Stimulated activated CD8-positive, alpha-beta memory T cell treated with anti-CD3 and anti-CD28 coated beads, Interleukin-4, amount 100 ng/mL, for 48 hours (primary cell): ENCODE measurements at places on chromosomes 5 and 9.

GRCh38 chr5:2017540-2018389 lies 135.0 kb upstream of the IRX4 start:
- peak; percentile 50 for DNase-seq

GRCh38 chr5:122404018-122404417 lies 92.0 kb downstream of the SNCAIP start:
- DNase-seq: no peak

- DNase-seq: no peak
These were observed 9.9 kb downstream of the PAPPA start for GRCh38 chr9:116163293-116164055.

DNA sequence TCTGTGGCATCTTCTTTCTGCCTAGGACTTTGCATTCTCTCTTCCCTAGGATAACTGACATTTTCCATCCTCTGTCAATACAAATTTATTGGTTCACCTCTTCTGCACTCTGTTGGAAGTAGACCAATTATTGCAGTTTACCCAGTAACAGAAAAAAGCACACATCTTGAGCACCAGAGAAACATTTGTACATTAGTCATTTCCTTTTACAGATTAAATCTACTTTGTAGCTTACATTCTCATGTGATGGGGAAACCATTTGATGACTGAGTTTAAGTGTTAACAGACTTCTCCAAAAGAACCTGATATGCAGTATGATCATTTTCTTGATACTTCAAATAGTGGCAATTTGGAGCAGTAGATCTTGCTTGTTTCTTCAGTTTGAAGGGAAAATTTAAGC lies 1098.8 kb downstream of the DTWD2 start:
- DNase-seq: no peak

DNA sequence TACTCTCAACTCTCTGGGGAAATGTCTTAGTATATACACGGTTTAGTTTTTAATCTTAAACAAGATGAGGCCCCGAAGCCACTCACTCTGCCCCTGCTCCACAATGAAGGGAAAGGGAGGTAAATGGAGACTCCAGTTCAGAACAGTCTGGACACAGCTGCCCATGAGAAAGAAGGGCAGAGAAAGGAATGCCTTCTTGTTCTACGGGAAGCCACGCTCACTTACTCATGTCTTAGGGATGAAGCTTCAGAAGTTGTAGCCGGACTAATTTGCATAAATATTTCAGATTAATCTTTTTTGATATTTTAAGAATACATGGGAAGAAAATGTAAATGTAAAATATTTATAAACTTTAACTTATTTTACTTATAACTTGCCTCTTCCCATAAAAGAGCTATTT lies 94.0 kb downstream of the COL23A1 start:
- DNase-seq: no peak

DNA sequence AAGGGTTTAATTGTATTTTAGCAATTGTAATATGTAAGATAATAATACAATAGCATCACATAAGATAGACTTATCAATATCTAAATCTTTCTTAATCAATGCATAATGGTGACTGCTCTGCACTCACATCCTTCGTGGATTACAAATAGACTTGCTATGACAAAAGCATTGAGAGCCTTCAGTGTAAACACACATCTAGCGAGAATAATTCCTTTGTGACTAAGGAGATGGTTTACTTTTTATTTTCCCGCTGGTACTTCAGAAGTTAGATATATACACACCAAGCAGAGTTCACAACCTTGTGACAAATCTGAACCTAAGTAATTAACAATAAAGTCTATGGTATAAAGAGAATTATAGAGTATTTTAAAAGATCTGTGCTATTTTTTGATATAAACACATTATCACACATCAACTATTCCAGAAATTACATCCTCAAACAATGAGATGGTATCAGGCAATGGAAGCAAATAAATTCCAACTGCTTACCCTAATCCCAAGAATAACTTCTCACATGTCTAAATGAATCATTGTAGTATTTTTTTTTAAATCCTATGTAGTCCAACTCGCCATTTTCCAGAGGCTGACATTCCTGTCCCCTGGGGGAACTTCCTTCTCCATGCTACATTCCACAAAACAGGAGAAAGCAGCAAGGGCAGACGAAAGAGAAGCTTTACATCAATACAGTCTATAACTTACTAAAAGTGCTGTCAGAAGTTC lies 51.2 kb downstream of the MAPKAP1 start:
- DNase-seq: no peak

DNA sequence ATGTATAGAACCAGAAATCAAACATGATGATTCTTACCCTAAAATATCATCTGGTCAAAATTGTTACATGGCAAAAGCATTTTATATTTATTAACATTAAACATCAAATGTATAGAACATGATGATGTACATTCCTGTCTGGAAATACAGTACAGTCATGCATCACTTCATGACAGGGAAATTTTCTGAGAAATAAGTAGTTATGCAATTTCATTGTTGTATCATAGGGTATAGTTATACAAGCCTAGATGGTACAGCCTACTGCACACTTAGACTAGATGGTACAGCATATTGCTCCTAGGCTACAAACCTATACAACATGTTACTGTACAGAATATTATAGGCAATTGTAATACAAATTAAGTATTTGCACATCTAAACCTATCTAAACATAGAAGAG lies 64.6 kb upstream of the VCAN start:
- DNase-seq: no peak

- DNase-seq: no peak
These were observed 82.3 kb downstream of the CEMIP2 start for GRCh38 chr9:71685988-71686387.
